MCF 10A (cell line): ENCODE measurements at places on chromosomes 16 and 17.

- peak; percentile 52 for DNase-seq
Observed at GRCh38 chr17:75927286-75927922, 13.4 kb downstream of the FBF1 start.

- peak; percentile 70 for DNase-seq
Observed at GRCh38 chr16:55944377-55944802, 69.2 kb upstream of the CES5A start.

- peak; percentile 18 for DNase-seq
Observed at GRCh38 chr17:28896491-28896883, 1.0 kb downstream of the FLOT2 start.

DNA sequence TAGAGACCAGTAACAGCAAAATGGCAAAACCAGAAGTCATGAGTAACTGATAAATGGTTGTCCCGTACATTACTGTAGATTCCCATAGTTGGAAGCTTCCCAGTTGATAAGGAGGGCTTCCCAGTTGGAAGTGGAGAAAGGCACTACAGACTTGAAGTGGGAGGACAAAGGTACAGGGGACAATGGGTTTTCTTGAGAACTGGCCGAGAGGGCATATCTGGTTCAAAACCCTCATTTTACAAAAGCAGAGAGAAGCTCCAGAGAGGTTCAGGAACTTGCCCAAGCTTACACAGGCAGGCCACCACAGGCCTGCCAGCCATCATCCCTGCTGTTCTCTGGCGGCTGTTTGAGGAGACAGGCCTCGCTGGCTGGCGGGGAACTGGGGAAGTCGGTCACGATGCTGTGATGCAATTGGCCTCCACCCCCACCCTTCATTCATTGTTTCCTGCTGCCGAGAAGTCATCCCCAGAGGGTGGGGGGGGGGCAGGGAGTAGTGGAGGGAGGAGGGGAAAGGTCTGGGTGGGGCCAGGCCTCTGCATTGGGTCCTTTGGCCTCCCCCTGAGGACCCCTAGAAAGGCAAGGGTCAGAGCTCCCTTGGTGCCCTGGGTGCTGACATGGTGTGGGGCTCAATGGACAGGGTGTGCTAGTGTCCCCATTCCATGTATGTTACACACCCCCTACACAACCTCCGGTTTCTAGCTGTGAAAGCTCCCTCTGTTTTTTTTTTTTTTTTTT, 3.0 kb downstream of the UBALD2 start:
- DNase-seq, result peak; percentile 88

GRCh38 chr16:66952430-66953110, 8.5 kb upstream of the CES3 start:
- DNase-seq, result no peak

DNA sequence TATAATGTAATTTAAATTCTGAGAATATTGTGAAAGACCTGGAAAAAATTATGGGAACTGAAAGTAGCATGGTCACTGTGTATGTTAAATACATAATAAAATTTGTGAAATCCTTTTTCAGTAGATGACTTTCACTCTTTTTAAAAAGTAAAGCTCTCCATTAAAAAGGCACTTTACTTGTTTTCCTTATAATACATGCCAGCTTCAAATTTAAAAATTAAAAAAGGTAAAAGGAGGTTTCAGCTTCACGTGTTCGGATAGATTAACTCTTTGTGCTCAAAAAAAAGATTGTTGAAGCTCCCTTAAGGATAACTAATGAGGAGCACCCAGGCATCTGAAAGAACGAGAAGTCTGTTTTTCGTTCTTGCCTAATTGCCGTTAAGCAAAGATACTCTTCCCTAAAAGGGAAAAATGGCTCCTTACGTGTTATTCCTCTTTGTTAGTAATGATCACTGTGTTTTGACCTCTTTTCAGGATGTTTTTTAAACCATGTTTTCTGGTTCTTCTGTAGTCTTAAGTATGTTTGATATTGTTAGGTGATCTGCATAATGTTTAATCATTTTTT, 87.8 kb downstream of the TUBD1 start:
- DNase-seq, result no peak

- DNase-seq, result peak; percentile 38
Observed at GRCh38 chr17:8126491-8127066, 2.7 kb upstream of the HES7 start.

DNA sequence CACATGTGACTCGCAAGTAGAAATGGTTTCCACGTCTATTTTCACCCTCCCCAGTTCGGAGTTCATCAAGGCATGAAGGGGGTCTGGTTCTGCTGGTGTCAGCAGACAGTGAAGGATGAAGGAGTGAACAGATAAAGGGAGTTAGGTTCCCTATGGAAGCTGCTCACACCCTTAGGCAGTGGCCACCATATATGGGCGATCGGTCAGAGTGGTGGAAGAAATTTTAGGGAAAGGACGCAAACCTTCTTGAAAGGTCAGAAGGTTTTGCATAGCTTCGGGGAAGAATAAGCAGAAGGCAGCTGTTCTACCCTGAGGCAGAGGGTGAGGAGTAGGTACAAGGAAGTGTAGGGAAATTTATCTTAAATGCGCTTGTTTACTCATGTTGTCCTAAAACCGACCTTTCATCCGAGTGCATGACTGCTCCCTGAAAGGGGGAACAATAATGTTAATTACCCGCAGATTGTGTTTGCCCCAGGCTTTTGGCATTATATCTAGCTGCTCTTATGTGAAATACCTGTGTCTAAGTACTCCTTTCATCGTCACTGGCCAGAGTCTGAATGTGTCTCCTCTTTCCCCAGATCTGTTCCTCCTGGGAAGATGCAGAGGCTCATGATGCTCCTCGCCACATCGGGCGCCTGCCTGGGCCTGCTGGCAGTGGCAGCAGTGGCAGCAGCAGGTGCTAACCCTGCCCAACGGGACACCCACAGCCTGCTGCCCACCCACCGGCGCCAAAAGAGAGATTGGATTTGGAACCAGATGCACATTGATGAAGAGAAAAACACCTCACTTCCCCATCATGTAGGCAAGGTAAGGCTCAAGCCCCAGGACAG, 12.5 kb downstream of the CDH5 start:
- no peak for DNase-seq

- no peak for DNase-seq
Observed at GRCh38 chr16:4913130-4913773, 23.7 kb downstream of the PPL start.

- DNase-seq, result peak; percentile 58
Observed at GRCh38 chr17:42531455-42532354, 4.3 kb upstream of the NAGLU start.

DNA sequence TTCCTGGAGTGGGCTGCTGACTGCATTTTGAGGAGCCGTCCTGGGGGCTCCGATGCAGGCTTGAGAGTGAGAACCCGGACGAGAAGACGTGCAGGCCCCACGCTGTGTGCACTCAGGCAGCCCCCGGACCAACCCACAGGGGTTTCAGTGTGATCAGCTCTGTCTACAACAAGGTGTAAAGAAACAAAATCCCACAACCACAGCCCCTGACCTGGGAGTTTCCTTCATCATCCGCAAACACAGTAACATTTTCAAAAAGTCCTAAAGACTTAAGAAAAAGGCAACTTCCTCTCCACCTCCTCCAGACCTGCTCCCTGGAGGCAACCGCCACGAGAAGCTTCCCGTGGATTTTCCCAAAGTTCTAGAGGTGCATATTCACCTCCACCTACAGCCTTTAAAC, 15.4 kb upstream of the MEAK7 start:
- DNase-seq, result no peak

DNA sequence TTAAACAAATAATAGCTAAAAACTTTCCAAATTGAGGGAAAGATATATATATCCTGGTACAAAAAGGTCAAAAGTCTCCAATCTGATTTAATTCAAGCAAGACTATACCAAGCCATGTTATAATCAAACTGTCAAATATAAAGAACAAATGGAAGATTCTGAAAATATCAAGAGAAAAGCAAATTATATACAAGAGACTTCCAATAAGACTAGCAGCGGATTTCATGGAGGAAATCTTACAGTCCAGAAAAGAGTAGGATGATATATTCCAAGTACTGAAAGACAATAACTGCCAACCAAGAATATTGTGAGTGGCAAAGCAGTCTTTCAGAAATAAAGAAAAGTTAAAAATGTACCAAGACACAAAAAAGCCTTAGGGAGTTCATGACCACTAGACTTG, 102.2 kb downstream of the CEP112 start:
- DNase-seq, result no peak

GRCh38 chr16:60655514-60656153, 1380.6 kb downstream of the CDH8 start:
- DNase-seq, result no peak

- DNase-seq, result no peak
Observed at GRCh38 chr16:53782148-53782547, 78.2 kb downstream of the FTO start.

GRCh38 chr17:82012640-82013295, 9.9 kb downstream of the CENPX start:
- DNase-seq, result no peak

DNA sequence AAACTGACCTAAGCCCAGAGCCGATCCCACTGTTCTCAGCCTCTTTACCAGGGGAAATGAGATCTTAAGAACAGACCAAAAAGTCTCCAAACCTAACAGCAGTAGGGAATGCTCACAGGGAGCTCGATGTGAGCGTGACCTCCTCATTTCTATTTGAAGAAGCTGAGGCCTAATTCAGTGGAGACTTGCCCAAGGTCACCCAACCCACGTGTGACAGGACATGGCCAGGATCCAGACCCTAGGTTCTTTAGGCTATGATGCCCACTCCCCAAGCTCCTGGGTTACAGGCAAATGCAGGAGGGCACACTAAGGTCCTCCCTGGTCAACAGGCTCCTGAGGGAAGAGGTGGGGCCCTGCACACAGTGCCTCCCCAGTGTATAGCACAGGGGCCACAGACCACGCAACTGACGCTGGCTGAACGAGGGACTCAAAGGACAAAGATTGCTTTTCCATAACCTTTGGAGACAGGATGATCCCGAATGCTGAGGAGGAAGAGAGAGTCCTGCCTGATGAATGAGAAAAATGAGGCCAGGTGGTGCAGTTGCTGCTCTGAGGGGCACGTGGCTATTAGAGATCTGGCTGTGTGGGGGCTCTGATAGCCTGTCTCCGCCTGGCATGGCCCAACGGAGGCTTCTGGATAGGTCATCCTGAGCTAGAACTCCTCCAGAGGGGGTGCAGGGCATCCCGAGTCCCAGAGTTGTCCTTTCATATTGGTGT, 24.0 kb downstream of the MAP3K14 start:
- DNase-seq, result no peak

DNA sequence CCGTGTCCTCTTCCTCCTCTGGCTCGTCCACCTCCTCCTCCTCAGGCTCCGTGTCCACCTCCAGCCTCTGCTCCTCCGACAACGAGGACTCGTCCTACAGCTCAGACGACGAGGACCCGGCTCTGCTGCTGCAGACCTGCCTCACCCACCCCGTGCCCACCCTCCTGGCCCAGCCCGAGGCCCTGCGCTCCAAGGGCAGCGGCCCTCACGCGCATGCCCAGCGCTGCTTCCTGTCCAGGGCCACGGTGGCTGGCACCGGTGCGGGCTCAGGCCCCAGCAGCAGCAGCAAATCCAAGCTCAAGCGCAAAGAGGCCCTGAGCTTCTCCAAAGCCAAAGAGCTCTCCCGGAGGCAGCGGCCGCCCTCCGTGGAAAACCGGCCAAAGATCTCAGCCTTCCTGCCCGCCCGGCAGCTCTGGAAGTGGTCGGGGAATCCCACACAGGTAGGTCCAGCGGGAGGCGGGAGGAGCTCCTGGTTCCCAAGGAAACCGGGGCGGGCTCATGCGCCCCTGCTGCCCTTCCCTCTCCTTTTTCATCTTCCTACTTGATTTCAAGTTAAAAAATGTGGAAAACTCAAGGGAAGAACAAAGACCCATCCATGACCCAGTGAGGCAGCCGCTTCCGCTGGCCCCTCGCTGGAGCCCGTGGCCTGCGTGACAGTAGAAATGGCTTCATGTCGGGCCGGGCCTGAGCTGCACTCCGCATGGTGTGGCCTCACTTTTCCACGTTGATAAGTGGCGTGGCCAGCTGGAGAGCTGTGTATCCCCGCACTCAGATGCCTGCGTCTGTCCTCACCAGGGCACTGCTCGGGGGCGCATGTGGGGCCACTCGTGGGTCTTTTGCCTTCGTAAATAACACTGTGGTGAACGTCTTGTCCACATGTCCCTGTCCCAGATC, 50.7 kb downstream of the ACTG1 start:
- DNase-seq, result no peak

DNA sequence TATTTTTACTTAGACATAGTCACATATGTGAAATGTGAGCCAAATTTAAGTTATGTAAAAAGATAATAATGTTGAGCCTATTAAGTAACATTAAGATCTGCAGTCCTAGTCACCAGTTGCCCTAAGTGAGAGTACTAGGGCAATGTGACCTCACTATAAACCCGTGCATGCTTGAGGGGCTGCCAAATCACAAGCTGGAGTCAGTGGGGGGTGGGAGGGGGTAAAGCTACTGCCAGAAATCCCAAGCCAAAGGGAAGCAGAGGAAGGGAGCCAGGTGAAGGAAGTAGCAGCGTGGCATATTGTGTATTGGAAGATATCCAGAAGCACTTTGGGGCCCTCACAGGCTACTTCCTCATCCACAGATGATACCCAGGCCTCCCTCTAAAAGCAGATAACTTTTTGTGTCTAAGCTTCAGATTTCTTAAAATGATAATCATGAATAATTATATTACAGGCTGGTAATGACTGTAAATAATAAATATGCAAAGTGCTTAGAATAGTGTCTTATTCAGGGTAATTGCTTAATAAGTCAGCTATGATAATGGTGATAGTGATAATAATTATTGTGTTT, 134.1 kb downstream of the CA10 start:
- no peak for DNase-seq

DNA sequence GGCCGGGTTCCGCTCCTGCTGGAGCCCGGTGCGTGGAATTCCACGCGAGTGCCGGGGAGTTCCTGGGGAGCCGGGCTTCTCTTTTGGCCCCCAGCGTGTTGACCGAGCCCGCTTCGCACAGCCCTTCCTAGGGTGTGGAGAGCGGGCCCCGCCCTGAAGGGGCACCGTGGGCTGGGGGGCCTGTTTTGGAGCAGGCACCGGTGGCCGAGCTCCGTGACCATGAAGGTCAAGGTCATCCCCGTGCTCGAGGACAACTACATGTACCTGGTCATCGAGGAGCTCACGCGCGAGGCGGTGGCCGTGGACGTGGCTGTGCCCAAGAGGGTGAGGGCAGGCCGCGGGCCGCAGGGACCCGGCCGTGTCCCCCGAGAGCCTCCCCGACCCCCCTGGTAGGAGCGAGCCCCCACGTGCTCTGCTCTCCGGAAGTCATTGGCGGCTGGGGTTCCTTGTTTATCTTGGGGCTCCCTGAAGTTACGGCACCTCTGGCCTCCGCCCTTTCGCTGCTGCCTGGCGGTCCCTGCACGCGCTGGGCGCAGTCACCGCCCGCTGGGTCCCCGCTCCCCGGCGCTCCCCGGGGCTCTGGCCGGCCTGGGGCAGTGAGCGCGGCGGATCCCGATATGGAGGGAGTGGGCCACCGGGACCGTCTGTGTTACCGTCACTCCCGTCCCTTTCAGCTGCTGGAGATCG, 528 bp downstream of the HAGHL start:
- DNase-seq, result no peak
